Cortex of kidney (tissue), 1 donor: ENCODE measurements at places on chromosomes 7 and 10.
A peak's percentile ranks its signal among the peaks of the same experiment; 100 is the strongest.

DNA sequence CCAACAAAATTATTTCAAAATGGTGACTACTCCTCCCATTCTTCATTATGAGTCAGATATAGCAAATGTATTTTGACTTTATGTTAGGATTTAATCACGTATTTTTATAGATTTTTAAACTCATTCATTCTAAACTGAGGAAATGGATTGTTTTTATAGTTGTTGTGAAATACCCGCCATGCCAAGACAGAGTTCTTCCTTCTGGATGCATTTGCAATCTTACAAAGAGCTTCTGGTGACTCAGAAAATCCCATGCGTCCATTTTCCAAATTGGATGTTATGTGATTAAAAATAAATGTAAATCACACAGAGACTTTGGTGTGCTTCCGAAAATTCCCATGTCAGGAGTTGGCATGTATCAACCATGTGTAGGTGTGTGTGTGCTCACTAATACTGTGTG, 179.3 kb downstream of the TRIL start:
- no peak for DNase-seq

DNA sequence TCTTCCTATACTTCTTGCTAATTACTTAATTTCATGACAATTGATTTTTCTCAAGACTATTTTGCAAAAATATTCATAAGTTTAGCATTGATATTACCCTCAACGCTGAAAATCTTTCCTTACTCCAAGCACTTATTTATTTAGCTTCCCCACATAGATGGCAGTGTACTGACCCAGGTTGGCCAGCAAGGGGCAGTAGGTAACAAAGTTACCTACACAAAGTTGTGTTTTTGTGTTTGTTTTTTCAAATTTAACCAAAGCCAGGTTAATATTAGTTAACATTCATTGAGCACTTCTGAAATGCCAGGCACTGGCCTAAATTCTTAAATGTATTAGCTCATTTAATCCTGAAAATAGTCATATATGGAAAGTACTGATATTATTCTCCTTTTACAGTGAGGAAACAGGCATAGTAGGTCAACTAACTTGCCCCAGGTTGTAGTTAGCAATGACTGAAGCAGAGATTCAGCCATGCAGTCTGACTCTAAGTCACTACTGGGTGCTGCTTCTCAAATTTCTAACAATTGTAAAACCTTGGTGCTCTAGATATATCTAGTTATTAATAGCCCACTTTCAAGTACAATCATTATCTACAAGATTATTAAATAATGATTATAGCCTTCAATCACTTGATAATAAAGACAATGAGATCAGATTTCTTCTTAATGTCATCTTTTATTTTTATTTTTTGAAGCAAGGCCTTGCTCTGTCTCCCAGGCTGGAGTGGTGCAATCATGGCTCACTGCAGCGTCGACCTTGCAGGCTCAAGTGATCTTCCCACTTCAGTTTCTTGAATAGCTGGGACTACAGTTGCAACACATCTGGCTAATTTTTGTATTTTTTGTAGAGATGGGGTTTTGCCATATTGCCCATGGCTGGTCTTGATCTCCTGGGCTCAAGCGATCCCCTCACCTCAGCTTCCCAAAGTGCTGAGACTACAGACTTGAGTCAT, 5.8 kb upstream of the GGCT start:
- DNase-seq = no peak

- no peak for DNase-seq
Observed at GRCh38 chr10:91758303-91759146, 39.7 kb upstream of the TNKS2 start.

DNA sequence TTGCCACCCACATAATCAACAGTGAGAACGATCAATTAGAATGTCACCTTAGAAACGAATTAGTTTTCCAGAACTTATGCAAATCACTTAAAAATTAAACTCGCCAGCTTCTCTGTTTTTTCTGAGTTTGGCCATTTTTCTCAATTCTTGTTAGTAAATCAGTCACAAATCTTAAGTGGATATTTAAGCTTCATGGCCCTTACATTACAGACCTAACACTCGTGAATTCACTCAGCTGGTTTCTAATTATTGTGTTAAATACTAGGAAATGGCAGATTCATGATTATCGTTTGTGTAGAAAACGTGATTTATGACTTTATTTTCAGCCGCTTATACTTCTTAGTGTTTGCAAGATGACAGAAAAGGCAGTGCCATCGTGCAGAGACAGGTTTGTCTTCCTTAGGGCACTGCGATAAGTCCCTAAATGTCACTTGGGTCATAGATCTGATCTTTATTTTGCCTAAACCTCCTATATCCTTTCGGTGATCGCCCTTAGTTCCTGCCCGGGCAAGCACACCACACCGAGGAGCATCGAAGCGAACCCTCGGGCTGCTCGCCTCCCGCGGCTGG, 587 bp upstream of the CELF2 start:
- no peak for DNase-seq

DNA sequence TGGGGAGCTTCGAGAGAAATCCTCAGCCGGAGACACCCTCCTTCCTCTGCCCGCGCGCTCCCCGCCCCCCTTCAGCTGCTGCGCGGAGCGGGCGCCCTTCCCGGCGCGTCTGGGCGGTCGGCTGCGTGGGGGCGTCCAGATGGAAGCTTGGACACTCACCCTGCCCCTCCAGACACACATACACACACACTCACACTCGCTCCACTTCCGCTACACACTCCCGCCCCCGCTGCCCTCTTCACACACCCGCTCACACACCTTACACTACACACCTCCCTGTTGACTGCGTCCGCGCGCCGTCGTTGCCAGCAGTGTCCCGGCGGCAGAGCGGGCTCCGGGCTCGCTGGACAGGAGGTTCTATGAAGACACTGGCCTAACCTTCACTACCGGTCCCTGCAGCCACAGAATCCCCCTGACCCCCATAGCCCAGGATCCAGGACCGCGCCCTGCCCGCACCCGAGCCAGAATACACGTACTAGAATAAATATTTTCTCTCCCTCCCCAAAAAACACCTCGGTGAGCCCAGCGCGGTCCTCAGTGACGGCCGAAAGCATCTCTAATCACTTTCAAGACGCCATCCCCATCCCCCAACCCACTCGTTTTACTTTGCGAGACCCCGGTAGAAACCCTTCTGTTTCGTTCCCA, 1.1 kb upstream of the EGR2 start:
- DNase-seq = peak; percentile 23
